NAMALWA (cell line): ENCODE measurements at places on chromosomes 2 and 18.
A peak's percentile ranks its signal among the peaks of the same experiment; 100 is the strongest.

- DNase-seq: no peak
Measured at GRCh38 chr2:96493072-96493471, 12.1 kb downstream of the NEURL3 start.

DNA sequence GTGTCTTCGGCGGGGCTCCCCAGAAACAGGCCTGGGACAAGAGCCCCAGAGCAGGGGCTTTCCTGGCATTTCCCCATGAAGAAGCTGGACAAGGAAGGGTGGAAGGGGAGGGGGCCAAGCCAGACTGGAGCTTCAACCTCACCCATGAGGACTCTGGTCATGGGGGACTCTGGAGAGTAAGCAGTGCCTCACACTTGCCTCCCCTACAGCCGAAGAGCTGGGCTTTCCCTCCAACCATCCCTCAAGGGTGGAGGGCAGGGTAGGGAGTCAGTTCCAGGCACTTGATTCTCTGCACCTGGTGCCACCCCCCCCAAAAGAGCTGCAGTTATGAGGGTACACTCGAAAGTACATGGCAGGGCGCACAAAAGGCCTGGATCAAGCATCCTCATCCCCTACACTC, 246.6 kb downstream of the TFCP2L1 start:
- DNase-seq: no peak

DNA sequence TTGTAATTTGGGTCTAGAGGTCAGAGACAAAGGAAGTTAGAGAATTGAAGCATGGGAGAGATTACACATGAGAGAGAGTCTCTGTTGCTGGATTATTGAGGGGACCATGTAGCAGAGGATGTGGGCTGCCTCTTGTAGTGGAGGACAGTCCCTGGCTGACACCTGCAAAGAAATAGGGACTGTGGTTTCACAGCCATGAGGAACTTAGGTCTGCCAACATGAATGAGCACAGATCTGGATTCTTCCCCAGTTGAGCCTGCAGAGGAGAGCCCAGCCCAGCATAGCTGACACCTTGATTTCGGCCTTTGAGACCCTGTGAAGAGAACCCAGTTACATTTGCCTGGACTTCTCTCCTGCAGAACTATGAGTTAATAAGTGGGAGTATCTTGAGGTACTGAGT, 179.5 kb upstream of the TWIST2 start:
- DNase-seq: no peak

GRCh38 chr18:61901323-61901986, 8.6 kb upstream of the RNF152 start:
- peak; percentile 63 for DNase-seq

GRCh38 chr2:84126530-84126929, 332.6 kb downstream of the SUCLG1 start:
- DNase-seq: no peak

- DNase-seq: no peak
Measured at GRCh38 chr2:136325844-136326331, 207.9 kb upstream of the CXCR4 start.

DNA sequence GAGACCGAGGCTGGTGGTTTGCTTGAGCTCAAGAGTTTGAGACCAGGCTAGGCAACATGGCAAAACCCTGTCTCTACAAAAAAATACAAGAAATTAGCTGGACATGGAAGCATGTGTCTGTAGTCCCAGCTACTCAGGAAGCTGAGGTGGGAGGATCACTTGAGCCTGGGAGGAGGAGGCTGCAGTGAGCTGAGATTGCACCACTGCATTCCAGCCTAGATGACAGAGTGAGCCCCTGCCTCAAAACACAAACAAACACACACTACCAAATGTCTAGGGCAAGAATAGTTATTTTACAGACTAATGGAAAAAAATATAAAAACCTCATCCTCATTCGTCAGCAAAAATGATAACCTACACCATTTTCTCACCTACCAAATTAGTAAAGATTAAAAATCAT, 15.3 kb downstream of the BUB1 start:
- DNase-seq: no peak

GRCh38 chr18:74524097-74524496, 10.2 kb upstream of the CNDP1 start:
- no peak for DNase-seq

- no peak for DNase-seq
Measured at GRCh38 chr2:46674488-46674887, 195.1 kb downstream of the TMEM247 start.

DNA sequence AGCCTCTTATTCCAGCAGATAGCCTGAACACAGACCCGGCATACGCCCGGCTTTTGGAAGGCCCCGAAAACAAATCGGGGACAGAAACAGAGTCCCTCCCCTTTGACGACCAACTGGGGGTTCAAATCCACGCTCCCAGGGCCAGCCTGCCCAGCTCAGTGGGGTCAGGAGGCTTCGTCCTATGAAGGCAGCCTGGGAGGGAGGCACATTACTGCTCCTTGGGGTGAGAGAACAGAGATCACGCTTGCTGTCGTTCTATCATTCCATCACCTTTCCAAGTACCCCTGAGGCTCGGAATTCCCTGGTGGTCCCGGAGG, 208.8 kb upstream of the SALL3 start:
- no peak for DNase-seq

- peak; percentile 13 for DNase-seq
Measured at GRCh38 chr2:191869178-191869577, 22.3 kb upstream of the CAVIN2 start.

- DNase-seq: no peak
Measured at GRCh38 chr2:106851087-106851874, 34.7 kb downstream of the ST6GAL2 start.

GRCh38 chr2:20227894-20228505, 3.1 kb upstream of the SDC1 start:
- no peak for DNase-seq

GRCh38 chr2:40734797-40735196, 282.9 kb upstream of the SLC8A1 start:
- DNase-seq: no peak

- no peak for DNase-seq
Measured at GRCh38 chr2:234451852-234452625, 44.8 kb downstream of the ARL4C start.

GRCh38 chr2:32291746-32292145, 14.0 kb downstream of the YIPF4 start:
- DNase-seq: no peak

DNA sequence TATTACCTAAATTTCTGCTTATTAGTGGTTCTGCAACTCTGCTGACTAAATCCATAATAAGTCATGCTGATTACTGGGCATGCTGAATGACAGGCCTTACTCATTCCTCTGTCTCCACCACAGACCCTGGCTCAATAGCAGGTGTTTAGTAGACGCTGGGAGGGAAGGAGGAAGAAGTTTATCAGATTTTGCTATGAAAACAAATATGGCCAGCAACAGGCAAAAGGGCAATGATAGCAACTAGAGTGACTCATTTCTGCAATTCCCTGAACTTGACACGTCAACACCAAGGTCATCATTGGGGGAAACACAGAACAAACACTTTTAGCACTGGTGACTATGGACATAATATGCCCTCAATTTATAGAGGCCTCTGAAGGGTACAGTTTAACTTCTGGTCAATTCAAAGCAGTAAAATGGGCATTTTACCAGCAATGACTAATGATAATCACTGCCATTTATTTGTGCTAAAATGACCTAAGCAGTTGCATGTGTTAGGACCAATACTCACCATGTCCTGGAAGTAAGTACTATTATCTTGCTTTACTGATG, 35.2 kb downstream of the TMEM163 start:
- DNase-seq: no peak

DNA sequence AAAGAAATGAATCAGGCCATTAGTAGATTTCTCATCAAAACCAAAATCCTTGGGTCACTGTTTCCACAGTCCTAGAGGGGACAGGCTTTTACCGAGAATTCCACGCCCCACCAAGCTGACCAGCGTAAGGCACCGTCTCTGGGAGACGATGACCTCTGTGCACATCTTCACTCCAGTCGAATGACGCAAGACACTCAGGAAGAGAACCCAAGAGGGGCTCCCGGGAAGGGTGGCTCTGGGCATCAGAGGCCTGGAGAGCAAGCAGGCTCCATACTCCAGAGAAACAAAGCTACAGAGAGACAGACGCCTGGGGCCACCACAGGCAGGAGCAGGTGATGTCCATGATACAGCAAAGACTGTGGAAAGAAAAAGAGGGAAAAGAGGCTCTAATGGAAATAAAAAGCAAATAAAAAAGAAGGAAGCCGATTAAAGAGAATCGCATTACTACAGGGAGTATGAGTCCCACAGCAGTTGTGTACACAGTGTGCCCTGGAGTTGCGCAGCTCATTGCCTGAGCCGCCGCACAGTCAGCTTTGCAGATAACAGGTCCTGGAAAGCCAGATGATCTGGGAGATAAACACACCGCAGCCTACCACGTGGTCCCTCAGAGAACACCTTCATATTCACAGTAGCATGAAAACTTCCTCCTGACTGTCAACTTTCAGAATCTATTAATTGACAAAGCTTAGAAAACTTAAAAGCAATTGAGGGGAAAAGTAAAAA, 572.7 kb upstream of the SALL3 start:
- no peak for DNase-seq

DNA sequence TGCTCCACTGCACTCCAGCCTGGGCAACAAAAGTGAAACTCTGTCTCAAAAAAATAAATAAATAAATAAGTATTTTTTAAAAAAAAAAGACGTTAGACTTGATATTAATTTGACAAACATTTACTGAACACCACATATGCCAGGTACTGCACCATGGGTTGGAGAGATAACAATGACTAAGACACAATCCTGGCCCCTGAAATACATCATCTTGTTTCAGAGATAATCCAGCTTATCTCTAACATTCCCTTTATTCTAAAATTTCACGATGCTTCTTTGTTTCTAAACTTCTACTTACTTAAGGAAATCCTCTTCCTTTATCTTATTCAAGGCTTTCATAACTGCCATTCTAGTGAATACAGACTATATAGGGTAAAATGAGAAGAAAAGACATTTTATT, 55.0 kb upstream of the PEX13 start:
- no peak for DNase-seq

DNA sequence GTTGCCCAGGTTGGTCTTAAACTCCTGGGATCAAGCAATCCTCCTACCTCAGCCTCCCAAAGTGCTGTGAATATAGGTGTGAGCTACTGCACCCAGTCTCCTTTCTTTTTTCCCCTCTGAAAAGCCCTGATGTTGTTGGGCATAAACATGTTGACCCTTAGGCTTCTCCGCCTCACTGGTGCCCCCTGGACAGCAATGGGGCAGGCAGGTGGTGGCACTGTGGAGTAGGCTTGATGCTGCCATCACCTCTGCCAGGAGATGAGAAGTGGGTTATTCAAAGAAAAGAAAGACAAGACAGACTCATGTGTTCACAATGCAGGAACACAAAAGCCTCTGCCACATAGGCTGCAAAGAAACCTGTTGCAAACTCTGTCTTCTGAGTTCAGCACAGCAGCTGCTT, 169.9 kb downstream of the EN1 start:
- no peak for DNase-seq

- DNase-seq: no peak
Measured at GRCh38 chr18:3485153-3486149, 35.5 kb downstream of the TGIF1 start.

- DNase-seq: no peak
Measured at GRCh38 chr2:240447934-240448333, 12.5 kb downstream of the GPC1 start.

GRCh38 chr2:241000831-241001321, 2.5 kb downstream of the SNED1 start:
- no peak for DNase-seq

- peak; percentile 71 for DNase-seq
Measured at GRCh38 chr2:119431155-119431975, at the start of gene TMEM37. TMEM37 (plus strand) TSS chr2:119431854; CDS start chr2:119431904, 50 bp downstream.

- DNase-seq: no peak
Measured at GRCh38 chr2:41962922-41963622, 84.7 kb upstream of the PKDCC start.

- DNase-seq: no peak
Measured at GRCh38 chr18:51133580-51134160, 63.8 kb downstream of the MEX3C start.

GRCh38 chr2:213104092-213104902, 47.1 kb downstream of the IKZF2 start:
- no peak for DNase-seq

DNA sequence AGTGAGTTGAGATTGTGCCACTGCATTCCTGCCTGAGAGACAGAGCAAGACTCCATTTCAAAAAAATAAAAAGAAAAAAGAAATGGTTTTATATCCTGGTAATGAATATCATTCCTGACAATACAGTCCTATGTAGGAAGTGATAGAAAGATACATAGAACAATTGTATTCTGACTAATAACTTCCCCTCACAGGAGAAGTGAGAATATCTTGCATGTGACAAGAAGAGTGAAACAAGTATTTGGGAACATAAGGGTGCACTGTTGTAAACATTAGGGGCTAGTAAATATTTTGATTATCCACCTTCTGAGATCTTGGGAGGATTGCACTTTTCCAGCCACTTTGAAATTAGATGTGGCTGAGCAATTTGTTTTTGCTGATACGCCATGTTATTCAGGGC, 40.7 kb downstream of the KLHL14 start:
- no peak for DNase-seq
